ENCODE measurements at places on chromosomes 16 and 17.

DNA sequence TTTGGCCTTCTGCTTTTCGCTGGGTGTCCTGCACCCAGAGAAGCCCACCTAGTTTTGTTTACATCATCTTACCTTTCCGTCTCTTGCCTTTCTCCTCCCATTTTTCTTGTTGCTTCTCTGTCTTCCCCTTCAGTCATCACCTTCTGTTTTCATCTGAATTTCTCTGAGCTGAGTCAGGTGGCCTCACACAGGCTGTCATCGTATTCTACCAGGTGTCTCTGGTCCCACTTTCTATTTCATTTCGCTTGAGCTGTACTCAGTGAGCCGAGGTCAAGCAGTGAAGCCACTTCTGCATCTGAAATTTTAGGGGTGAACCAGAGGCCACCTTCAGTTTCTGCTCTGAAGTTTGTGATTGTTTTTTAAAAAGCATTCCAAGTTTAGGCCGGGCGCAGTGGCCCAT is 9.7 kb downstream of the CRAMP1 start:
- DNase-seq, result no peak

DNA sequence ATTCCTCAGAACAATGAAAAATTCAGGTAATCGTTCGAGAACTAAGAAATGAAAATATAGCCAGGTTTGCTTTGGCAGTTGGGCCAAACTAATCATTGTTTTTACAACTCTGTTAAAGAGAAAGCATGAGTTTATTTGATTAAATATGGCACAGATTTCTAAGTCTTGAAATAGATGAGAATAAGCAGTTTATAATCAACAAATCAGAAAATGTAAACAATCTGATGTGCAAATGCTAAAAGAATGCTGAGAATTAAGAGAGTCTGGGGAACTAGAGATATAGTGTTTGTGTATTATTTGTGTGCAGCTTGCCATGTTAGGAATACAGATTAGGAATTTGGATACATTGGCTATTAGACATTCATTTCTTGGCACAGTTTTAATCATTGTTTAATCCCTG is 212.5 kb downstream of the TANC2 start:
- DNase-seq, result no peak

GRCh38 chr16:29862383-29862883 is 593 bp downstream of the CDIPT start:
- no peak for DNase-seq

DNA sequence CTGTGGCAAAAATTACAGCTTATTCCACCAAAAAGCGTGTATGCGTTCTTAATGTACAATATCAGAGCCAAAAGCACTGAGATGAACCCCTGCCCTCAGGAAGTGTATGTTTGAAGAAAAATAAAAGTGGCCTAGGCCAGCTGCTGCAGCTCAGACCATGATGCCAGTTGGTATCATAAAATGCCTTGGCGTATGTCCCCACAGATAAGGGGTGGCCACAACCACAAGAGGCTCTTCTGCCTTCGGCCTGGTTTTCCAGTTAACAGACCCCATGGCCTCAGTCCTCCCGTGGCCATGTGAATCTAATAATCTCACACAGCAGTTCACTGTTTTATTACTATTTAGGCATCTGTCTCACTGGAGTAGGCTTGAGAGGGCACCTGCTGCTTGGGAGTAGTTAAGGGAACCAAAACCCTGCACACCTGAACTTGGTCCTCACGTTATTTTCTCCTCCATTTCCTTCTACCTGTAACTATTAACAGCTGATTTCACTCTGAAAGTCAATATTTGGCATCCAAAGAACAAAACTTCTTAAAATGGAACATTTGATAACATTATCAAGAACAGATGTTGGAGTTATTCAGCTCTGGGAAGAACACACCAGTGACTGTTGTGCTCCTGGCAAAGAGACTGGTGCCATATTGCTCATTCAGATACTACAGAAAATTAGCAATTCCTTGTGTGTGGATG is 34.8 kb upstream of the ERN1 start:
- no peak for DNase-seq

DNA sequence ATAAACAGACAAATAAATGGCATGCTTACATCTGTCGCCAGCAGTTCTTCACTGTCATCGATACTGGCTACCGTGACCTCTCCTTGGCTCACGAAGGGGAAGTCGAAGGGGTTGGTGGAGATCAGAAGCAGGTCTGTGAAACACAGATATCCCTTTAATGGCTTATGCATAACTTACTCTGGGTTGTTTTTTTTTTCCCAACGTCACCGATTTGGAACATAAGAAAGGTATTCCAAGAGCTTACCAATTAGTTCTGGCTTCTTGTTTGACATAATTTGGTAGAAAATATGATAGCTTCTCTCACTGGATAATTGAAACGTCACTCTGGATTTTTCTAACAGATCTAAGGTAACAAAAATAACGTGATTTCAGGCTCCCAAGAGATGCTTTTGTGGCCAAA is 18.2 kb downstream of the MYH13 start:
- DNase-seq, result no peak

GRCh38 chr16:23146877-23147601 is 2.2 kb downstream of the USP31 start:
- no peak for DNase-seq

- no peak for DNase-seq
Observed at GRCh38 chr16:62100651-62101050, 64.4 kb upstream of the CDH8 start.

DNA sequence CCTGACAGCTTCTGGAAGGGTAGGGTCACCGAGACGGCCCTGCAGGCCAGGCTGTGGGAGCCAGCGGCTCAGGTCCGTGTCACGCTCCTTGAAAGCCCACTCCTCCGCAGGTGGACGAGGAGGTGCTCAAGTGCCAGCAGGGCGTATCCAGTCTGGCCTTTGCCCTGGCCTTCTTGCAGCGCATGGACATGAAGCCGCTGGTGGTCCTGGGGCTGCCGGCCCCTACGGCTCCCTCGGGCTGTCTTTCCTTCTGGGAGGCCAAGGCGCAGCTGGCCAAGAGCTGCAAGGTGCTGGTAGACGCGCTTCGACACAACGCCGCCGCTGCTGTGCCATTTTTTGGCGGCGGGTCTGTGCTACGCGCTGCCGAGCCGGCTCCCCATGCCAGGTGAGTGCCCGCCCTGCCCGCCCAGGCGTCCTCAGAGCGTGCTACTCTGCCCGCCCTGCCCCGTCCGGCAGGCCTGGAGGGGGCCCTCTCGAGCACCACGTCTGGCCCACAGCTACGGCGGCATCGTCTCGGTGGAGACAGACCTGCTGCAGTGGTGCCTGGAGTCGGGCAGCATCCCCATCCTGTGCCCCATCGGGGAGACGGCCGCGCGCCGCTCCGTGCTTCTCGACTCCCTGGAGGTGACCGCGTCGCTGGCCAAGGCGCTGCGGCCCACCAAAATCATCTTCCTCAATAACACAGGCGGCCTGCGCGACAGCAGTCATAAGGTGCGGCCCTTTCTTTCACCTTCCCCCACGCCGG is 1.3 kb downstream of the NAGS start:
- peak; percentile 82 for DNase-seq

DNA sequence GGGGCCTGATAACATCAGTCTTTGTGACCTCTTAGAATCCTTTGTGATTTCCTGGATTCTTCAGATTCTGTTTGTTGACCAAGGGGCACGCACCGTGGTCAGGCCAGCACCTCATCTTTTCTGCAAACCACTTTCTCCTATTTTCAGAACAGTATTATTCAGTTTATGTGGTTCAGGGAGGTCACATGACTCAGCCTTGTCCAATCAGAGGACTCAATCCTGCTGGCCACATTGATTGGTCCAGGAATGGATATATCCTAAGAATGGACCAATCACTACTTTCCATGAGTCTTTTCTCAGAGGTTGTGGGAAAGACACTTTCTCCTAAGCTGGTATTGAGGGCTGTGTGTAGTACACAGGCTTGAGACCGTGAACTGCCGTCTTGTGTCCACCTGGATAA is 123.1 kb upstream of the EEF2KMT start:
- no peak for DNase-seq

- no peak for DNase-seq
Observed at GRCh38 chr17:28760601-28761562, 17.1 kb downstream of the TRAF4 start.

DNA sequence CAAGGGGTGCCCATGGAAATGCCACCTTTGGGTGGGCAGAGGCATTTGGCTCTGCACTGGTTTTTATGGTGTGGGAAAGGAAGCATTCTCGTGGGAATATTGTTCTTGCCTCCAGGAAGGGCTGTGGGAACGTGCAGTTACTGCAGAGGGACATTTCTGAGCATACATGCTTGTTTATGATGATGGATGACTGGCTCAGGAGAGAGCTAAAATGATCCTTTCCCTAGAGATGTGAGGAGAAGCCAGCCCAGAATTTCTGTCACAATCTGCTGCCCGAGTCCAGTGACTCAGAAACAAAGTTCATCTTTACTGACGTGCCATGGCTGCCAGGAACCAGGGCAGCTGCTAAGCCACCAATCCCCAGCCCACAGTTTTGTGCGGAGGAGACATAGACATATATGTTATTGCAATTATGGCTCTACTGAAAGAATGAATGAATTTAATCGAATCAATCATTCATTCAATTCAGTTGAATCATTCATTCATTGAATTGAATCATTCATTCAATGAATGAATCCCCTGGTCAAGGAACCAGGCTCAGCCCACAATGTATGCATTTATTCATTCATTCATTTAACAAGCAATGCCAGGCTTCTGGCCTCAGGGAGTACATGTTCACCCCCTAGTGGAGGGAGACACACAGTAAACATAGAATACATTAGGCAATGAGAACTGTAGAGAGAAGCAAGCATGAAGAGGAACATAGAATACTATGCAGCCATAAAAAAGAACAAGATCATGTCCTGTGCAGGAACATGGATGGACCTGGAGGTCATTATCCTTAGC is 414.4 kb upstream of the HSBP1 start:
- DNase-seq, result no peak

GRCh38 chr17:45686250-45686649 is 97.9 kb upstream of the CRHR1 start:
- no peak for DNase-seq
